ENCODE measurements at places on chromosomes 16 and 17.

DNA sequence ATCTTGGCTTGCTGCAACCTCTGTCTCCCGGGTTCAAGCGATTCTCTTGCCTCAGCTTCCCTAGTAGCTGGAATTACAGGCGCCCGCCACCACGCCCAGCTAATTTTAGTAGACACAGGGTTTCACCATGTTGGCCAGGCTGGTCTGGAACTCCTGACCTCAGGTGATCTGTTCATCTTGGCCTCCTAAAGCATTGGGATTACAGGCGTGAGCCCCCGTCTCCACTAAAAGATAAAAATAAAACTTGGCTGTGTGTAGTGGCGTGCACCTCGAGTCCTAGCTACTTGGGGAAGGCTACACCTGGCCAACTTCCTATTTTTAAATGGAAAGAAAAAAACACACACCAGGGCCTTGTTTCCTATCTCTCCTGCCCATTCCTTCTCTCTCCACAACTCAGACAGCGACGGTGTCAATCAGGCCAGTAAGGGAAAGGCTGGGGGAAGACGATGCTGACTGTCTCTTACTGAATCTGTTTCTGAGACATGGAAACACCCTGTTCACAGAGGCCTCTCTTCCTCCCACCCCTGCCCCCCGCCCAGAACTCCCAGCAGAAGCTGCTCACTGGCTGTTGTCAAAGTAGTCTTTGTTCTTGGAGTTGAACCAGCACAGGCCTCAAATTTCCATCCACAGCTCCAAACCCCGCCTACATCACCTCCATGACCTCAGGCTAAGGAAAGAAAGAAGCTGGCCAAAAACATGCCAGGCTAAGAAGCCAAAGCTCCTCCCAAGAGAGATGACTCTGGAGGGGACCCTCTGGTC lies 96.6 kb downstream of the NXN start:
- no peak for DNase-seq

- DNase-seq: no peak
Observed at GRCh38 chr16:76297941-76298340, 20.7 kb downstream of the CNTNAP4 start.

GRCh38 chr17:16937431-16937830 lies 34.5 kb downstream of the TNFRSF13B start:
- DNase-seq: no peak

DNA sequence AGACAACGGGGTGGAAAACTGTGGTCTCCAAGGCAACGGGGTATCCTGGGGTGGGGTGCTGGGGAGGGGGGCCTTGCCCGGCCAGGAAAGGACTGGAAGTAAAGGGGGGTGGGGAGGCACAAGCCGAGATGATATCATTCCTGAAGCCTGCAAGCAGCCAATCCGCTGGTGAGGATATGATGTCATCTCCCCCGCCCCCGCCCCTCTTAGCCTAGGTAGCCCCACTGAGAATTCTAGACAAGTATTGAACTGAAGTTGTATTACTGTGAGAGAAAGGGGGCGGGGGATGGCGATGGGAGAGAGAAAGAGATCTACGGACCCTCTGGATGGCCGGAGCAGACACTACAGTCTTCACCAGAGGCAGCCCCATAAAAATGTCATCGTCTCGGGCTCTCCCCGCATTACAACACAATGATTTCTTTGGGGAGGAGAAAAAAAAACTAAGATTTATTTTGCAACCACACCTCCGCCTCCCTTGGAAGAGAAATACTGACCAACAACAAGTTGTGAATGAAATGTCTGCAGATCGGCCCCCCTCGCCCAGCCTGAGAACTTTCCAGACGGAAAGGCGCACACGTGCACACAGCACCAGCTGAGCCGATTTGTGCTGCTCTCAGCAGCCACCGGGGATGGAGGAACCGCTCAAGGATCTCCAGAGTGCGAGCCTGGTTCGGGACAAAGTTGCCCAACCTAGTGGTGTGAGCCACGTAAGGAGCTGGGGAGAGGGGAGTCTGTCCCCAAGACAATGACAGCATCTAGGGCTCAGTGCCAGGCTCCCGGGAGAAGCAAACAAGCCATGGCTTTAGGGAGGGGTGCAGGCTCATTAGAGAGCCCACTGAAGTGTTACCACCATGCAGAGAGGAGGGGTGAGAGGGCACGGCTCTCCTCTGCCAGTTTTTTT lies 222.1 kb downstream of the SOX9 start:
- DNase-seq: no peak

DNA sequence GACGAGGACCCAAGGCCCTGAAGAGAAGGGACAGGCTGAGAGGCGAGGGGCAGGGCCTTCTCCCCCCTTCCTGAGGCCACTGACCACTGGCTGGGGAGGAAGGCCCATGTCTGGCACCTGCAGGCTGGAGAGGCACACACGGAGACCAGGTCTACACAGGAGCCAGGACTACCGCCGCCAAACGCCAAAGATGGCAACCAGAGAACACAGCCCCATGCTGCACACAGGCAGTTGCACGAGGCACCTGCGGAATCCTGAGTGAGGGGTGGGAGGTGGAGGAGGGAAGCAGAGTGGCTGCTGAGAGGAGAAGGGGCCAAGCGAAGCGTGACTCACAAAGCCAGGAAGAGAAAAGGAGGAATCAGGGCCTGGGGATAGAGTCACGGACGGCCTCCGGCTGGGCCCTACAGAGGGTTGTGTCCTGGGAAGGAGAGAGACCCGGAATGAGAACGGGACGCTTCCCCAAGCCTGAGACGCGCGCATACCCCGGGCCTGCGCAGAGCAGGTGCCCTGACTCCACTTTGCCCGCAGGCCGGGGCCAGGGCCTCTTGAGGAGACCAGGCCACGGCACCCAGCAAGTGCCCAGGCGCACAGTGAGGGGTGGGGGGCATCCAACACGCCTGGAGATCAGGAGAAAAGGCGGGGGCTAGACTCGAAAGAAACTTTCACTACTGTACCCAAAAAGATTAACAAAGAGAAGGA lies 28.7 kb upstream of the C16orf95 start:
- no peak for DNase-seq
